ENCODE measurements at places on chromosomes 5 and 9. TPM values are rescaled to one million over a fixed set of nuclear protein-coding genes. Genes with fewer than 3 reads are reported as not detected.

The ADAMTS13 gene
- 1.5 TPM for total RNA-seq

DNA sequence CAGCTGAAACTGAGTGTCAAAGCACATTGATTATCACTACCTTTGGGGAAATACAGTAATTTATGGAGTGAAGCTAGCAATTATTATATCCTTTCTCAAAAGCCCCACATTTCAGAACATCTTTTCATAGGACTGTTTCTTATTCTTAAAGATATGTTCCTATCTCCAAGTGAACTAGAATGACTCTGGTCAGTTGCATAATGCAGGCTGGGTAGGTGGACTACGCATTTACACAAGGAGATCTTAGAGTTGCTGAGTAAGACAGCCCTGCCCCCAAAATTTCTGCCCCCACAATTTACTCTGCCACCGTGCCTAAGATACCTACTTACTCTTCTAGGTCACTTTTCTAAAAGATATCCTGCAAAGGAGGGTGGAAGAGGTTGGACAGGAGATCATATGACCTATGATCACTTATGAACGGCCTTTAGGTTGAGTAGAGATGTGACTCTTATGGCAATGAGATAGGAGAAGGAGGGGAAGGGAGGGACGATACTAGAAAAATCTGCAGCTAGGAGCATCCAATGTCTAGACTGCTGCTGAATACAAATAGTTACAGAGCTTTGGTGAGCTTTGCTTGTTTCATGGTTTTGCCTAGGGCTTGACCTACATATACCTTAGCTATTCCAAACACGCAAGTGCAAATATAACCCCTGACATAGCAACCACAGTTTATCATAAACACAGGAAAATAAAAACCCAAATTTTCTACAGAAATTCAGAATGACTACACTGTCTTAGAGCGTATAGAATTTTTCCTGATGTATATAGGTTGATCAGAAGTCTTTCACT is 121.7 kb downstream of the GLIS3 start:
- no peaks in the 10 kb centered on the region for H3K36me3 ChIP-seq
- H3K27ac ChIP-seq = no peak overlapping the region
- no peak for DNase-seq
- H3K4me3 ChIP-seq = no peak overlapping the region

DNA sequence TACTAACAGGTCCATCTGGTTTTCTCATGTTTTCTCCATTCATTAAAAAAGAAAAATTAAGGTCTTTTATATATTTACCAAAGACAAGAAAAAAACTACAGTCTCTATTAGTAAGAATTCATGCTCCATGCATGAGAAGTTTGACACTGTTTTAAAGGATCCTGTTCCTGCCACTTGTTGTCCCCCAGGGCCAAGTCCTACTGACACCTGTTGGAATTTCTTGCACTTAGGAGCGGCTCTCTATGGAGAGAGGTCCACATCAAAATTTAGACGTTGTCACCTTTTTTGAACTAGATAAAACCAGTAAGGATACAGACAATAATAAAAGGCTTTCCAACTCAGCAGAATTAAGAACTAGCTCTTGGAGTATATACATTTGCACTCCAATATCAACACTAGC is 42.3 kb downstream of the PWWP2A start:
- H3K4me3 ChIP-seq = no peak overlapping the region
- no peak overlapping the region for H3K27ac ChIP-seq
- no peak for DNase-seq
- H3K27me3 ChIP-seq = no peaks in the 10 kb centered on the region

- no peak overlapping the region for H3K4me3 ChIP-seq
- no peak overlapping the region for H3K27ac ChIP-seq
- H3K36me3 ChIP-seq = peaks cover 5% of the 10 kb centered on the region
- H3K4me1 ChIP-seq = no peaks in the 10 kb centered on the region
- H3K27me3 ChIP-seq = no peaks in the 10 kb centered on the region
Observed at GRCh38 chr9:105621001-105621400, 41.3 kb upstream of the TAL2 start.

GRCh38 chr9:105345626-105346025 is 101.2 kb downstream of the SLC44A1 start:
- H3K4me3 ChIP-seq = no peak overlapping the region
- no peaks in the 10 kb centered on the region for H3K27me3 ChIP-seq
- no peak overlapping the region for H3K27ac ChIP-seq
- peaks cover 15% of the 10 kb centered on the region for H3K4me1 ChIP-seq

GRCh38 chr9:26243726-26244125 is 565.5 kb upstream of the TUSC1 start:
- no peak overlapping the region for H3K4me3 ChIP-seq
- H3K4me1 ChIP-seq = no peaks in the 10 kb centered on the region
- no peak for DNase-seq
- H3K36me3 ChIP-seq = no peaks in the 10 kb centered on the region

DNA sequence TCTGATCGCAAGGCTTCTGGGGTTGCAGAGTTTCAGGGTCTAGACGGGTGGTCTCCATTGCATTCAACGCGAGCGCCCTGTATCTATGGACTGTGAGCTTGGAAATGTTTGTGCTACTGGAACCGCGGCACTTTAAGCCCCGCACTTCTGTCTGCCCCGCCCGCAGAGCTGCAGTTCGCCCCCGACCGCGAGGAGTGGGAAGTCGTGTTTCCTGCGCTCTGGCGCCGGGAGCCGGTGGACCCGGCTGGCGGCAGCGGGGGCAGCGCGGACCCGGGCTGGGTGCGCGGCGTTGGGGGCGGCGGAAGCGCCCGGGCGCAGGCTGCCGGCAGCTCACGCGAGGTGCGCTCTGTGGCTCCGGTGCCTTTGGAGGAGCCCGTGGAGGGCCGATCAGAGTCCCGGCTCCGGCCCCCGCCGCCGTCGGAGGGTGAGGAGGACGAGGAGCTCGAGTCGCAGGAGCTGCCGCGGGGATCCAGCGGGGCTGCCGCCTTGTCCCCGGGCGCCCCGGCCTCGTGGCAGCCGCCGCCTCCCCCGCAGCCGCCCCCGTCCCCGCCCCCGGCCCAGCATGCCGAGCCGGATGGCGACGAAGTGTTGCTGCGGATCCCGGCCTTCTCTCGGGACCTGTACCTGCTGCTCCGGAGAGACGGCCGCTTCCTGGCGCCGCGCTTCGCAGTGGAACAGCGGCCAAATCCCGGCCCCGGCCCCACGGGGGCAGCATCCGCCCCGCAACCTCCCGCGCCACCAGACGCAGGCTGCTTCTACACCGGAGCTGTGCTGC is 1.0 kb downstream of the ADAMTS19 start:
- peak; percentile 33 for DNase-seq
- H3K4me1 ChIP-seq = peaks cover 7% of the 10 kb centered on the region
- no peak overlapping the region for H3K27ac ChIP-seq
- H3K36me3 ChIP-seq = no peaks in the 10 kb centered on the region
- H3K27me3 ChIP-seq = peaks cover 59% of the 10 kb centered on the region
- peak overlapping the region; percentile 42 for H3K4me3 ChIP-seq

GRCh38 chr5:139906661-139907060 is 111.1 kb downstream of the PSD2 start:
- H3K27me3 ChIP-seq = peaks cover 20% of the 10 kb centered on the region
- H3K27ac ChIP-seq = no peak overlapping the region
- no peak overlapping the region for H3K4me3 ChIP-seq
- no peaks in the 10 kb centered on the region for H3K4me1 ChIP-seq
